CD4-positive, alpha-beta T cell treated with Interleukin-12 subunit alpha and Interleukin-12 subunit beta, for 1 hour (primary cell): ENCODE measurements at places on chromosomes 13 and 19.

DNA sequence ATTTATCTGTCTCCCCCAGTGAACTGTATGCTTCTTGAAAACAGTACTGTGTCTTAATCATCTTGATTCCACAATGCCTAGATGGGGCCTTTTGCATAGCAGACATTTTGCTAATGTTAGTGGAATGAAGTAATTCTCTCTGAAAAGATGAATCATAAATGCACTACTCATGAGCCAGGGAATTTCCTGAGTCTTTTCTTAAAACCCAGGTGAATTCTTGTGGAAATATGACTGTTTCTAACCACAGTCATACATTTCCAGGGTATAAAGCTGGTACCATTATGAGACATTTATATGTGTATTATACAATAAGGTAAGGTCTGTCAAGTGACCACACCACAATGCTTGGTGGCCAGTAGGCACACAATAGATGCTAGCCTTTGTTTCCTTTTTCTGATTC, 5.5 kb upstream of the KCTD4 start:
- no peak for DNase-seq

DNA sequence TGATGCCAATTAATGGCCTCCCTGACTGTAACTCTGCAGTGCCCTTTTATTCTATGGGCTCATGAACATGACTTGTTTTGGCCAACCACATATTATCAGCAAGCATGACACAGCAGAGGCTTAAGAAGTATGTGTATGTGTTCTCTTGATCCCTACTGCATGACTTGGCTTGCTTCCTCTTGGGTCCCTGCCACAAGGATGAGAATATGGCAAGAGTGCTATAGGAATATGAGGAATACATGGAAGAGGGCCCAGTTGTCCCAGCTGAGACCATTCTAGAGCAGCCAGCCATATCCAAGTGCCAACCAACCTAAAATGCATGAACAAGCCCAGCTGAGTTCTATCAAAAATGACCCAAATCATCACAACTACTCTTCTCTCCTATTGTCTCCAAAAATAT, 576.7 kb upstream of the PCDH9 start:
- no peak for DNase-seq

DNA sequence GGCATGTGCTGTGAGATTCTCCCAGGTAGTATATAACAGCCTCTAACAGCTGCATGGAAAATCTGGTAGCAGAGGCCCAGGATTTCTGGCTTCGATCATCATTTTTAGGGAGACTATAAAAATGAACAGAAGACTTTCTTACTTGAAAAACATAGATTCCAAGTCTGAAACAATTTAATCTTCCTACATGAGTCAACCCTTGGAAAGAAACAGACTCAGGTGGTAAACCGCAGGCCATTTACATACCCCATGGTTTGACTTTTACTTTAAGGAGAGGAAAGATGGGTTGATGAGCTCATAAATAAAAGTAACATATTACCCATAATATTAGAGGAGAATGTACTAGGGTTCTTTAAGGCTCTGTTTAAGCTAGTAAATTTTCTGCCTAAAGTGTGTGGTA, 121.6 kb downstream of the CYSLTR2 start:
- DNase-seq, result no peak

DNA sequence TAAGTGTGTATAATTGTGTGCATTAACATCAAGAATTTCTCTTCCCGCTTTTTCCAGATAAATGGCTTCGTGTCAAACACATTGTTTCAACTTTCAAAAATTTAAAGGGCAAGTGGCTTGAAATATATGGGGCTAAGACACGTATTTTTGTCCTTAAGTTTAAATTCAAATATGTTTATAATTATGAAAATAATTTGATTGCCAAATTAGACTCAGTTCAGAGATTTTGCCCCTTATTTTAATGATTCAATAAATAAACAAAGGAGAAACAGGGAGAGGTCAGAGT, 1159.2 kb upstream of the MIR17HG start:
- DNase-seq, result no peak

DNA sequence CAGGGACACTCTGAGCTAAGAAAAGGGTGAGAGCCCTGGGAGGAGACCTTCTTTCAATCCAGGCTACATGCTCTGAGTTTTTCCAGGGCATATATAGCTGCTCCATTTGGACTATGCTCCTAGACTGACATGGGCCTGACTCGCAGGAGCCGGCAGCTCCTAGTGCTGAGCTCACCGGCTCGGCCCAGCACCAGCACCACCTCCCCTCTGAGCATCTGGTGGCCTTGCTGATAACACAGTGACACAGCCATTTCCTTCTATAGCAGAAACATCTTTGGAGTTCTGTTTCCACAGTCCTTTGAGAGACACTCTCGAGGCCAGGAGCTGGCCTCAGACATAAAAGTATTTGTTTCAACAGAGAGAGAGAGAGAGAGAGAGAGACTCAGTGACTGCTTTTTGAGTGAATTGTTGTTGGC, 184.9 kb downstream of the TM9SF2 start:
- DNase-seq, result no peak

GRCh38 chr13:103539721-103540381, 473.6 kb upstream of the SLC10A2 start:
- no peak for DNase-seq

DNA sequence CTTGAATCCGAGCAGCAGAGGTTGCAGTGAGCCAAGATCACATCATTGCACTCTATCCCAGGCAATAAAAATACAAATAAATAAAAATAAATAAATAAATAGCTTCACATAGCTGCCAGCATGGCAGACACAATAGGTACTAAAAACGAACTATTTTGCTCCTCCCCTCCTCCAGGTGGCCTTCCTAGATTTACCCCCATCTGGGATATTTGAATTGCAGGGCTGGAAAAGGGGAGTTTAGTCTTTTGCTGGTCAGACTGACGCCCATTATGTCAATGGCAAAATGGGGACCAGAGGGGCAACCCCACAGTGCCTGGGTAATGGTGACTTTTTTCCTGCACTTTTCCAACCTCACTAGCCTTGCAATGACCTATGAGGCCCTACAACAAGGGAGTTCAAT, 640 bp upstream of the GMFG start:
- no peak for DNase-seq

DNA sequence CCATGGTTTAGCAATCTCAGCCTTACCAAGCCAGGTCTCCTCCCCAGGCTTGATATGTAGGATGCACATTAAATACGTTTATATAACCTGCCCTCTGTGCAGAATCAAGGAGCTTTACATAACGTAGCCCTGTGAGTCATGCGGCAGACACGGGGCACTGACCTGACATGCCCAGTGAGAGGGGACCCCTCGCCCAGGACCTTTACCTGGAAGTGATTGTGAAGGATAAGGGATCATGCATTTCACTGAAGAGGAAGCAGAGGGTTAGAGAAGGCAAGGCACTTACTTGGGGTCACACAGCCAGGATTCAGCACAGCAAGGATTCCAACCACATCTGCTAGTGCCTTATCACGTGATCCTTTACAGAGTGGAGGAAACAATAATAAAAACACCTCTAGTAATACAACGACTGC, 18.9 kb upstream of the FOSB start:
- DNase-seq, result peak; percentile 37

DNA sequence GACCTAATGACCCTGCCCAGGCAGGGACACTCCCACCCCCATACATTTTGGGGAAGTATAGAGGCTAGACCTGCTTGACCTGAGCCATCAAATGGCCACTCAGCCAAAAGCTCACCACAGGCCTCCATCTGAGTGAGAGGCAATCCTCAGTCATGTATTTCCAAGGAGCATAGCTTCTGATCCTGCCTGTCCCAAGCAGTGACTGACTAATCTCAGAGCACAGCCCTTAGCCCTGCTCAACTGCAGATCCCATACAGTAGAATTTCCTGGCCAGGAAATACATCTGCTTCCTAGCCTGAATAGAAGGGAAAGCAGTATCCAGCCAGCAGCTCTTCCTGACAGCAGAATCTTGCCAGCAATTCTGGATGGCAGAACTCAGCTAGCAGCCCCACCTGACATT, 880.6 kb upstream of the GPC6 start:
- DNase-seq, result no peak

- no peak for DNase-seq
Observed at GRCh38 chr19:35959968-35960320, 23.8 kb downstream of the LRFN3 start.

DNA sequence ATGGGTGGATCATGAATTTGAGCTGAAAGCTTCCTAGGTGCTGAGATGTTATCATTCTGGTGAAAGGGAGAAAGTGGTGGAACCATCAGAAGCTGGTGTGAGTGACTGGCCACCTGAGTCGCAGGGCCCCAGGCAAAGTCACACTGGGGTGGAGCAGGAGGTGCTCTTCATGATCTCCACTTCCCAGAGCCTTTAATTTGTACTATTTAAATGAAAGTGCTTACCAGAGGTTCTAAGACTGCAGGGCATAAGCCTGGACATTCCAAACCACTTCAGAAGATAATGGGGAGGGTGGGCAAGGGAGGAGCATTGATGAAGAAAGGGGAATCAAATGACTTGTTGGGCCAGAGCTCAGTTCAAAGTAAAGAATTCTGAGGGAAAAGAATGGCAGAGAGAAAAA, 156.1 kb downstream of the RGCC start:
- DNase-seq, result no peak

- no peak for DNase-seq
Observed at GRCh38 chr13:23469951-23470421, 36.5 kb upstream of the SACS start.

GRCh38 chr13:113123226-113124201, 915 bp downstream of the F10 start:
- no peak for DNase-seq

GRCh38 chr13:109314101-109314500, 472.3 kb downstream of the IRS2 start:
- DNase-seq, result no peak

GRCh38 chr13:45055902-45056648, 64.2 kb upstream of the GTF2F2 start:
- no peak for DNase-seq

- DNase-seq, result no peak
Observed at GRCh38 chr19:41564515-41565378, 11.2 kb upstream of the CEACAM21 start.

- DNase-seq, result peak; percentile 20
Observed at GRCh38 chr13:38872693-38873092, 117.9 kb downstream of the STOML3 start.

DNA sequence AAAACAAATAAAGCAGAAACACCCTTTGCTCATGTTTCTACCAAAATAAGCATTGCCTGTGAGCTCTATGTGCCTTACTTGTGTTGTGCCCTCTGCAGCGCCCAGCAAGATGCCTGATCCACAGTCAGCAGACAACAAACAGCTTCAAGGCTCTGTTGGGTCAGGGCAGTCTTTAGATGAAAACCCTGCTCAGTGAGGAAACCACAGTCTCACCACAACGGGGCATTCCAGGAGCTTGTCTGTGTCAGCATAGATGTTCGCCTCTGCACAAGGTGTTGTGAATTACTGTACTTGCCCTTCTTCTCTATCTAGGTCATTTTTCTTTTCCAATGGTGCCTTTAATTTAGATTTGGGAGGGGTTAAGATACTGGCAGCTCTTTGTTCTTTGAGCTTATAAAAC, 251.9 kb downstream of the COL4A1 start:
- no peak for DNase-seq

- DNase-seq, result no peak
Observed at GRCh38 chr19:53541971-53542370, 4.0 kb downstream of the ZNF331 start.

- no peak for DNase-seq
Observed at GRCh38 chr19:4472174-4472974, at the start of gene HDGFL2. TSS of gene HDGFL2 (plus strand) at chr19:4472297. CDS start at chr19:4472351, 54 bp downstream.

GRCh38 chr19:46950526-46951170, 69.0 kb upstream of the NPAS1 start:
- peak; percentile 25 for DNase-seq

GRCh38 chr19:32450217-32450616, 44.6 kb downstream of the DPY19L3 start:
- no peak for DNase-seq
